ENCODE measurements at places on chromosomes 2 and 18.

DNA sequence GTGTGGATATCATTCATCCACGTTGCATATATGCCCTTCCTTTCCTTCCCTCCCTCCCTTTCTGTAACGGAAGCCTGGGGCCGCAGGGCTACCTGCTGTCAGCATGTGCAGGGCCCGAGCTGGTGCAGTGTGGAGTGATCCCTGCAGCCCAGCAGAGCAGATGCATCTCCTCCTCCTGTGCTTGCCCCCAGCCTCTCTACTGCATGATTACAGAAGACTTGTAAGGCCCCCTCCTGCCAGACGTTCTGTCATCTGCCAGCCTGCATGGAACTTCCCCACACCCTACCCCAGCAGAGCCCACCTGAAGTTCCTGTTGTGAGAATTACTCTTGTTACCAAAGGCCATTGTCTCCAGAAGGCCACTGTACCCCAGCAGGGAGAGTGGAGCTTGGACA, 67.5 kb upstream of the FOSL2 start:
- DNase-seq, result no peak

- peak; percentile 92 for DNase-seq
Observed at GRCh38 chr2:175004980-175005732, at the start of gene CHN1. TSS of gene CHN1 (minus strand) at chr2:175005381. CDS start at chr2:175004912, 469 bp downstream.

GRCh38 chr2:133906926-133907325, 338.7 kb upstream of the NCKAP5 start:
- DNase-seq, result no peak

- peak; percentile 53 for DNase-seq
Observed at GRCh38 chr2:69493268-69493667, 56.0 kb upstream of the NFU1 start.

- no peak for DNase-seq
Observed at GRCh38 chr2:67782443-67782842, 280.4 kb downstream of the C1D start.

DNA sequence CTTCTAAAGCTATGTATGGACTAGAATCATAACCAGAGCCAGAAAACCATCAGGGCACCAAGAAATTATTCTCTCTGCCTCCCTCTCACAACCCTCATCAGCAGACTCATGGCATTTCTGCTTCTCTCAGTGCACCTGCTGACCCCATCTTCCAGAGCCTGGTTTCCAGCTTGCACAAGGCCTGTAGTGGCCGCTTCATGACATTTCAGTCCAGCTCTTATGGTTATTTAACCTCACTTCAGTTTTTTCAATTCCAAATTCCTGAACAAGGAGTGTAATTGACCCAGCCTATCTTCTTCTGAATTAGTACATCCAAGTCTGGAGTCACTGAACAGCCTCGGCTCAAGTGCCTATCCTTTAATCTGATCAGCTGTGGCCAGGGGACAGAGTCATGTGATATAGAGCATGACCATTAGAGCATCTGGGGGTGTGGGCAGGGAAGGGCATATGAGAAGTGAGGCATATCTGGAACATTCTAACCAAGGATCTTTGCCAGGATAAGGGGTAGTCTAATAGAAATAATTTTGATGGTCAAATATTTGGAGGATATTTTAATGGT, 97.2 kb upstream of the TMEM17 start:
- no peak for DNase-seq

- DNase-seq, result no peak
Observed at GRCh38 chr2:29013057-29013780, 32.1 kb downstream of the TOGARAM2 start.

DNA sequence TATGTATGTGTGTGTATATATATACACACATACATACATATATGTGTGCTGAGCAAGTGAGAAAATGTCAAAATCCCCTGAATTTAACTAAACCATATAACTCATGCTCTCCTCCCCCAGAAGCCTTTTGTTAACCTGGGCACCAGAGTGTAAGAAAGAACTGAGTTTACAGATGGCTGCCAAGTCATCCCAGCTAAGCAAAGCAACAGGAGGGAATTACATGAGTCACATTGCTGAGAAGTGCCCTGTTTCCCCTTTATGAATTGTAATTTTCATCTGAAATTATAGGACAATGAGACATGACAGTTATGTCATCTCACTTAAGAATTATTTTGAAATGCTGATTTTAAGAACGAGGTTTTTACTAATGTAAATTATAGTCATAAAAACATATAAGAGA, 29.9 kb downstream of the SCN7A start:
- DNase-seq, result no peak

DNA sequence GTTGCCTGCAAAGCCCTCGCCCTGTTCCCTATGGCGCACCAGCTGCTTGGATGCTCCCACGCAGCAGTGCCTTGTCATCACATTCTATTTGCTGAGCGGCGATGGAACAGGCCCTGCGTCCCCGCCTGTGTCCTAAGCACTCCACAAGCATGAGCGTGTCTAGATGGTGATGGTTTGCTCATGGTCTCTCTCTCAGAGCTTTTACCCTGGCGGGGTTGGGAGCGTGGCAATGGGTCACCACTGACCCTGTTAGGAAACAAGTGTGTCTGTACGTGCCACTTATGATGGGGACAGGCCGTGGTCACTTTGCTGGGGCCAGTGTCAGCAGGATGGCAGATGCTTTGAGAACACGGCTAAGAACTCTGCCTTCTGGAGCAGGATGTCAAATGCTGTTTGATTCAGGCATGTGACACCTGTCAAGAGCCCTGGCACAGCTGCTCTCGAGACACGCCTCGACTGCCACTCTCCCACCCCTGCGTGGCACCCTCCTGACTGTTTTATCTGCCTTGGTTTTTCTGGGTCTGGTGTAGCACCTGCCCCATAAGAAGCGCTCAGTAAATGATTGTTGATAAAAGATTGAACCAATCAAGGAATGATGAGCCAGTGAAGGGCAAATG, 44.2 kb downstream of the RRM2 start:
- DNase-seq, result no peak

DNA sequence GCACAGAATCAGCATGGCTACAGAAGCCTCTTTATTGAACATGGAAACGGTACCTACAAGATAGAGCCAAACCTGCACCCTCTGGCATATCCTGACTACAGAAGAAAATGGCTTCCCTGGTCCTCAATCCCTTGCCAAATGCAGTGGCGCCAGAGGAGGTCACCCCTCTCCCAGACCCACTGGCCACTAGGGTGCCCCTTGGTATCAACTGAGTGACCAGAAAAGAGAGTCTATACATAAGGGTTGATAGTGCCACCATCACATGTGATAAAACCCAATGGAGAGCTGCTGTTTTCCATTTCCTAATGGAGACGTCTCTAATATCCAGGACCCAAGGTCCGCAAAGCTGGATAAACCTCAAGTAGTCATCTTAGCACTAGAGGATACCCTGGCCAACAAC, 52.7 kb upstream of the ALK start:
- no peak for DNase-seq

- DNase-seq, result no peak
Observed at GRCh38 chr2:186889101-186889879, 40.3 kb upstream of the ZSWIM2 start.

DNA sequence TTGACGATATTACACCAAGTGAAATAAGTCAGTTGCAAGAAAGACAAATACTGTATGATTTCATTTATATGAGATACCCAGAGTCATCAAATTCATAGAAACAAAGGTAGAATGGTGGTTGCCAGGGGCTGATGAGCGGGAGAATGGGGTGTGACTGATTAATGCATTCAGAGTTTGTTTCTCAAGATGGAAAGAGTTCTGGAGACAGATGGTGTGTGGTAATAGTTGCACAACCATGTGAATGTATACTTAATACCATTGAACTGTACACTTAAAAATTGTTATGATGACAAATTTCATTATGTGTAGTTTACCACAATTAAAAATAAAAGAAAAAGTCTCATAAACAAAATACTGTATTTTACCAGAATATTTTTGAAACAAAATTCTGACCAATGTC, 117.3 kb downstream of the PIGN start:
- DNase-seq, result no peak

DNA sequence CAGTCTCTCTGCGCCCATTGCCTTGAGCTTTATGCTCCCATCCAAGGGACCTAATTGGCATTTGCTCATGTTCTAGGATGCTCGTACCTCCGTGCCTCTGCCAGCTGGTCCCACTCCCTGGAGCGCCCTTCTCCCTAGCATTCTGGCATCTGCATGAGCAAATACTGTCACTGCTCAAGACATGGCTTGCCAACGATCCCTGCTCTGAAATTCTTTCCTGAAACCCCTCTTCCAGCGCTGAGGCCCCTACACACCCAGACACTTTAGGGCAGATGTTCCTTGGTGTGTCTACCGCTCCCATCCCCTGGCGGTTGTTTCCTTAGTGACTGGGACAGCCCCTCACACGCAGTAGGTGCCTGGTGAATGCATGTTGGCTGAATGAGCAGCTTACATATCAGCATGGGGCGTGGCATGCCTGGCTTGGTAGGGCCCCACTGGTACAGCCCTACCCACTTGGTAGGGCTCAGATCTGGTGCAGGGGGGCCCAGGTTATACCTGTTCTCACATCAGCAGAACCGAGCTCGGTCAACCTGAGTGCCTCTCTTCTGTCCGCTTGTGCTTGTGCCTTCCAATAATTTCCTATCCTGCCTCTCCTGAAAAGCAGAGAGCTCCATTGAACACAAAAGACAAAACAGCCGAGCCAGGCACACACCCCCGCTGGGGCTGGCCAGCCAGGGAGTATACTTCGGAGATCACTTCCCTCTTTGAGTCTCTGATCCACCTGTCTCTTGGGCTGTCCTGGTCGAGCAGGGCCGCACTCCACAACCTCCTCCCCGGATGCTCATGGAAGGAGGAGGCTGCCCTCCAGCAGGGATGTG, 59.2 kb downstream of the INHBB start:
- no peak for DNase-seq

GRCh38 chr18:32695534-32695933, 77.3 kb downstream of the KLHL14 start:
- DNase-seq, result no peak

- no peak for DNase-seq
Observed at GRCh38 chr2:138275881-138276280, 225.7 kb upstream of the SPOPL start.

DNA sequence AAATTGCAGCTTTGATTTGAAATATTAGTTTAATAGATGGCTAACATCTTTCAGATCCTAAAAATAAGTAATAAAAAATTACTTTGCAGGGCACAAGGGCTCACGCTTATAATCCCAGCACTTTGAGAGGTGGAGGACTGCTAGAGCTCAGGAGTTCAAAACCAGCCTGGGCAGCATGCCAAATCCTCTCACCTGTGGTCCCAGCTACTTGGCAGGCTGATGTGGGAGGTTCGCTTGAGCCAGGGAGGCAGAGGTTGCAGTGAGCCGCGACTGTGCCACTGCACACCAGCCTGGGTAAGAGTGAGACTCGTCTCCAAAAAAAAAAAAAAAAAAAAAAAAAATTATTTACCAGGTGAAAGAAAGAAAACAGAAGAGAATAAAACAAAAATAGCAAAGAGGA, 449.8 kb downstream of the NRXN1 start:
- DNase-seq, result no peak

GRCh38 chr18:76979111-76979751, 153.4 kb downstream of the MBP start:
- DNase-seq, result no peak

Measured in dorsolateral prefrontal cortex (tissue), 122 donors.